ENCODE measurements at places on chromosomes 11 and 22.

DNA sequence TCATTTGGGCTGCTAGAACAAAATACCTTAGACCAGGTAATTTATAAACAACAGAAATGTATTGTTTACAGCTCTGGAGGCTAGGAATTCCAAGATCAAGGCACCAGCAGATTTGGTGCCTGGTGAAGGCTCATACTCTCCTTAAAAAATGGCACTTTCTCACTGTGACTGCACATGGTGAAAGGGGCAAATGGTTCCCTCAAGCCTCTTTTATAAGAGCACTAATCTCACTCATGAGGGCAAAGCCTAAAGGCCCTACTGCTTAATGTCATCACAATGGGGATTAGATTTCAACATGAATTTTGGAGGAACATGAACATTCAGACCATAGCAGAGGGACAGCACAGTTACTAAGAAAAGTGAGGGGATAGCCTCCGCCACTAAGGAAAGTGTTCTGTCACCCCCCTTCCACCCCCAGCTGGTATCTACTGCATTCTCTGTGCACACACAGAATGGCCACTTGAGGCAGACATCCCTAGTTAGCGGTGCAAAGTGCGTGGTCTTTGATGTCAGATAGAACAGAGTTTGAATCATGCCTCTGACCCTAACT lies 47.2 kb upstream of the CEP295 start:
- no peak for DNase-seq

DNA sequence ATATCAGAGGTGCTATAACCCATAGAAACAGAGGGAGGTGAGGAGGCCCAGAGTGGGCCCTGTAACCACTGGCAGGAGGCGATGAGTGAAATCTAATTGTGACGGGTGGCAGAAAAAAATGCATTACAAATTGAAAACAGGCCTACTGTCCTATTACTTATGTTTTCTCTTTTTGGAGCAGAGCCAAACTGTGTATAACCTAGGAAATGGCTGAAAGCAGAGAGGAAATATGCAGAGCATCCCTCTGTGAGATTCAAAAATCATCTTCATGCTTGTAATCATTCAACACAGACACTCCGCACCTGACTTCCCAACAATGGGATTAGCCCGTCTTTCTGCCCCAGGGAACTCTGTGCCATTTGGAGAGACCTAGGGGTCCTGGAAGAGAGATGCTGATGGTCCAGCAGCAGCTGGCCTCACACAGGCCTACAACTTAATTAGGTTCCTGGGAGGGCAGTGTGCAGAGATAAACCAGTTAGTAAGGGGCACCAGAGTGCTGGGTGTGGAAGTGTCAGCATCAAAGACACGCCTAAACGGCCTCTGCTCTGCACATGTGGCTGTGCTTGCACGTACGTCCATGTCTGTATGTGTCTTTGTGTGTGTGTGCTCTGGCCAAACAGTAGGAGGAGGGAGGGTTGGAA lies 41.8 kb downstream of the MAP6 start:
- DNase-seq: no peak

GRCh38 chr22:47089374-47089773 lies 326.9 kb downstream of the TBC1D22A start:
- DNase-seq: no peak

DNA sequence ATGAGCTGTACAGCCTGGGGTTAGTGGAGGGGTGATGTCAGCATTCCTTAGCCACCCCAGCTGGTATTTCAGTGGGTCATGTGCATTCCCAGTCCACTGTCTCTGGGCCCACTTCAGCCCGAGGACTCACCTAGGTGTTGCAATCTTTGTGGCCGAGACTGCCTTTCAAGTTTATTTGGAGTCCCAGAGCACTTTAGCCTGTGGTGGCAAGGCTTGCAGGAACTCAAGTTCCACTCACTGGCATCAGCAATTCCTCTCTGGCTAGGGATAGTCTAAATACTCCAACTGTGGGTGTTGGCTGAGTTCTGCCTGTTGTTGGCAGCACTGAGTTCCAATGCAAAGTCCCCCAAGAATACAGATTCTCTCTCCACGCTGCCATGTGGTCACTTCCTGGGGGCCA lies 191.6 kb upstream of the PGR start:
- DNase-seq: peak; percentile 16

GRCh38 chr22:36330127-36330526 lies 57.6 kb downstream of the MYH9 start:
- no peak for DNase-seq

GRCh38 chr22:48837341-48837935 lies 990.2 kb downstream of the BRD1 start:
- DNase-seq: peak; percentile 32

DNA sequence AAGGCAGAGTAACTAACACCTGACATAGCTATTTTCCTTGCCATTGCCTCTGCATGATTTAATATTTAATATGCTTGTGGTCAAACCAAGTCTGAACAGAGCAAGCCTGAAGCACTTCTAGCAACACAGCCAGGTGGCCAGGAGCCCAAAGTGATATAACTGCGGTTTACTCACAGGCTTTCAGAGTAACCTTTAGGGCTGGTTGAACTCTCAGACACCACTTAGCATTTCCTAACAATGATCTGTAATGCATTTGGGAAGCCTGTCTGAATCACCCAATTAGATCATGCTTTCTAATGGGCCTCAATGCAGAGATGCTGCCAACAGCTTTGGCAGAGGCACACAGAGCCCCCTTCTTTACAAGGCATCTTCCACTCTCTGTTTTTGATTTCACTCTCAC lies 96.1 kb downstream of the FDX1 start:
- peak; percentile 14 for DNase-seq

DNA sequence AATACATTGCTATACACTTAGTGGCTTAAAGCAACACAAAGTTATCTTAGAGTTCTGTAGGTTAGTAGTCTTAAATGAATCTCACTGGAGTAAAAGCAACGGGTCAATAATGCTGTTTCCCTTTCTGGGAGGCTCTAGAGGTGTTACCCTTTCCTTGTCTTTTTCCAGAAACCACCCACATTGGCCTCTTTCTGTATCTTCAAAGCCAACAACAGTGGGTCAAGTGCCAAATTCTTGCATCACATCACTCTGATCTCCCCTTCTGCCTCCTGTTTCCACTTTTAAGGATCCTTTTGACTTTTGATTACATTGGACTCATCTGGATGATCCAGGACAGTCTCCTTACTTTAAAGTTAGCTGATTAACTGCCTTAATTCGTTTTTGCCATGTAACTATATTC lies 93.6 kb downstream of the DDX10 start:
- DNase-seq: no peak

- no peak for DNase-seq
These were observed 54.3 kb downstream of the DDI1 start for GRCh38 chr11:104090767-104091166.

DNA sequence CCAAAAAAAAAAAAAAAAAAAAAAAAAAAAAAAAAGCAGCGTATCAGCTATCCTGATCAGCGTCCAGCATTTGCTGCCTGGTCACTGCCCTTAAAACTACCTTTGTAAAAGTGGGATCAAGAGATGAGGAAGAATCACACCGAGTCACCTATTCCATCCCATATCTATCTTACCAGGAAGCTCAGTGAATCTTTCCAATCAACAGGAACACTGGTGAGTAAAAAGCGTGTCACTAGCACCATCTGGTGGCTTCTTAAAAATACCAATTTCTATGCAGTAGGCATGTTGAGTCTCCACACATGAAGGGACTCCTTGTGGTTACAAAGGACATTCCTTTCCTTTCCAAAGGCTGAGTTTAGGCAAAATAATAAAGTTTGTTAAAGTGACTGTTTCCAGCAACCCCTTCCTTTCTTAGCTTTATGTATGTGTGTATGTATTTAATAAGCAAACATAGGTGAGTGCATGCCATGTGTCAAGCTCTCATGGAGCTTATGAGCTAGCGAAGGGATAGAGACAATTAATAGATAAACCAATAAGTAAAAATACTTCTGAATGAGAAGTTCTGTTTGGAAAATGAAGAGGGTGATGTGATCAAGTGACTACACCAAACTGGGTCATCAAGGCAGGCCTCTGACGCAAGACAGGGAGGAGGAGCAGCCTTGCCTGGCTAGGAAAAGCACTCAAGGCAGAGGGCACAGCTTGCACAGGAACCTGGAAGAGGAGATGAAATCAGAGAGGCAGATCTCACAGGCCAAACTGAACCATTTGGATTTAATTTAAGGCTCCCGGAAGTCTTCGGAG lies 13.9 kb upstream of the TP53AIP1 start:
- DNase-seq: peak; percentile 95

DNA sequence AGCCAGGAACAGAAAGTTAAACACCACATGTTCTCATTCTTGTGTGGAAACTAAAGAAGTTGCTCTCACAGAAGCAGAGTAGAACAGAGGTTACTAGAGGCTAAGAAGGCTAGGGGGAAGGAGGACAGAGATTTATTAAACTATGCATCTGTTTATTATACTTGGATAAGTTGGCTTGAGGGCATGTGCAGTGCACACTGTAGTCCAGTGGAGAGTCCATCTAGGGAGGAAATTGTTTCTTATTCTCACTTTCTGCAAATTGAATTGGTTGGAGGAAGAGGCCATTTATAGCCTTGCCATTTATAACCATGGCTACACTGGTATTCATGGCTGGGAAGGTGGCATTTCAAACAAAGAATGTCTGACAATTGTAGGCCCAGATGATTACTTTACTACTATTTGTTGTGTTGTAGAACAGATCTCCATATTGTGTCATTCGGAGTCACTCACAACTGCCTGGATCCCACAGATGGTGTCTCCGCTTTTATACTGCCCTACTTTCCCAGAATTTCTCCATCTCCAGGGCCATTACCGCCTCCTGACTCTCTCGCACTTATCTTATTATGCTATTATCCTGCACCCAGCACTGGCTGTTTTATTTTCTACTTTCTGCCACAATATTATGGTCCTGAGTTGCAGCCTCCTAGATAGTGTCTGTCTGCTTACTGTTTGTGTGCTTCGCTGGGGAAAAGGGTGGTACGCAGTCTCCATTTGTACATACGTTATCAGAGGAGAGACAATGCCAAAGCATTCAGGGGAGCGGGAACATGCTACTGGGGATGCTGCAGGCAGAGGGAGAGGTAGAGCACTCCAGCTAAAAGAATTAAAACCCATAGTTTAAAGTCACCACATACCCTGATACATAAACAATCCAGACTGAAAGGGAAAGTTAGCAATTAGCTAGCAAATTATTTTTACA lies 169.3 kb upstream of the BLID start:
- no peak for DNase-seq

- DNase-seq: peak; percentile 4
These were observed 50.4 kb downstream of the DENND5A start for GRCh38 chr11:9214765-9215164.

Data from PC-3 (cell line).